ENCODE measurements at places on chromosomes 16 and 17. TPM values are rescaled to one million over a fixed set of nuclear protein-coding genes. Genes with fewer than 3 reads are reported as not detected.

The SYCE1L gene
- 5.9 TPM for total RNA-seq

The CHST5 gene
- not detected for total RNA-seq

The SMTNL2 gene
- not detected for total RNA-seq

The RBFOX1 gene
- not detected for total RNA-seq

The RNU2-1 gene
- 4,963 TPM for total RNA-seq

The PRSS33 gene
- not detected for total RNA-seq

- no peak for DNase-seq
- peak overlapping the region; percentile 82 for H3K27ac ChIP-seq
- H3K4me3 ChIP-seq: no peak overlapping the region
- no peaks in the 10 kb centered on the region for H3K27me3 ChIP-seq
Observed at GRCh38 chr17:65181237-65182061, 44.3 kb downstream of the RGS9 start.

- H3K27ac ChIP-seq: no peak overlapping the region
- H3K4me3 ChIP-seq: no peak overlapping the region
- H3K36me3 ChIP-seq: no peaks in the 10 kb centered on the region
- H3K4me1 ChIP-seq: no peaks in the 10 kb centered on the region
- H3K27me3 ChIP-seq: no peaks in the 10 kb centered on the region
Observed at GRCh38 chr16:65105171-65105570, 16.7 kb downstream of the CDH11 start.

GRCh38 chr16:638836-639235 lies 2.7 kb upstream of the METTL26 start:
- no peak overlapping the region for H3K27ac ChIP-seq
- peaks cover 21% of the 10 kb centered on the region for H3K4me1 ChIP-seq
- peaks cover 6% of the 10 kb centered on the region for H3K36me3 ChIP-seq
- H3K4me3 ChIP-seq: no peak overlapping the region
- DNase-seq: no peak

DNA sequence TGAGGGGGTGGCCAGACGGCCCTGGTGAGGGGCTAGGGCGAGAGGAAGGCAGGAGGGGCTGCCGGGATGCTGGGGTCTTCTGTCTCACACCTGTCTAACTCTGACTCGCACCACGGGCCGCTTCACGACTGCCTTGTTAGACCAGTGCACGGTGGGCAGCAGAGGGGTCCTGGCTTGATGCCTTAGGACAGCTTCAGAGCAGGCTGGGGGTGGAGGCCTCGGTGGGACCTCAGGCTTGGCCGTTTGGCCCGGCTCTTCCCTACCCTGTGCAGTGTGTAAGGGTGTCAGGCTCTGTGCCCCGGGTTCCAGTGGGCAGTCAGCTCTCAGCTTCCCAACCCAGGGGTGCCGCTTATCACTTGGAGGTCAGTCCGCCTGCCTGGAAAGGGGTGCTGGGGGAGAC lies 100.7 kb downstream of the OR1D5 start:
- no peaks in the 10 kb centered on the region for H3K36me3 ChIP-seq
- no peak for DNase-seq
- H3K4me3 ChIP-seq: no peak overlapping the region
- no peaks in the 10 kb centered on the region for H3K27me3 ChIP-seq
- H3K4me1 ChIP-seq: no peaks in the 10 kb centered on the region
- no peak overlapping the region for H3K27ac ChIP-seq

DNA sequence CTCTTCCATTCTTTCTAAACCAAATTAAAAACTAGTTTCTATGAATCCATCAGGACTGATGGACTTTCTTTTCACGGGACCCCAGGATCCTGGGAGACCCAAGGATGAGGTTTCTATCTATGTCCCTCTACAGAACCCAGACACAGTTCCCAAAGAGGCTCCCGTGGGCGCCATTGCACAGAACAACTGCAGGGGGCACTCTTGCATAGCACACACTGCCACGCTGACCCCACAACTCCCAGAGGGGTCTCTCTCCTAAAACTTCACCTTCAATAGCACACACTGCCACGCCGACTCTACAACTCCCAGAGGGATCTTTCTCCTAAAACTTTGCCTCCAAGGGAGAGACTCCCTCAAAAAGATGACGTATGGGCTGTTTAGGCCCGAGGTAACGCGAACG lies 9.0 kb downstream of the ABR start:
- no peaks in the 10 kb centered on the region for H3K27me3 ChIP-seq
- no peaks in the 10 kb centered on the region for H3K36me3 ChIP-seq
- H3K27ac ChIP-seq: no peak overlapping the region
- peaks cover 16% of the 10 kb centered on the region for H3K4me1 ChIP-seq

DNA sequence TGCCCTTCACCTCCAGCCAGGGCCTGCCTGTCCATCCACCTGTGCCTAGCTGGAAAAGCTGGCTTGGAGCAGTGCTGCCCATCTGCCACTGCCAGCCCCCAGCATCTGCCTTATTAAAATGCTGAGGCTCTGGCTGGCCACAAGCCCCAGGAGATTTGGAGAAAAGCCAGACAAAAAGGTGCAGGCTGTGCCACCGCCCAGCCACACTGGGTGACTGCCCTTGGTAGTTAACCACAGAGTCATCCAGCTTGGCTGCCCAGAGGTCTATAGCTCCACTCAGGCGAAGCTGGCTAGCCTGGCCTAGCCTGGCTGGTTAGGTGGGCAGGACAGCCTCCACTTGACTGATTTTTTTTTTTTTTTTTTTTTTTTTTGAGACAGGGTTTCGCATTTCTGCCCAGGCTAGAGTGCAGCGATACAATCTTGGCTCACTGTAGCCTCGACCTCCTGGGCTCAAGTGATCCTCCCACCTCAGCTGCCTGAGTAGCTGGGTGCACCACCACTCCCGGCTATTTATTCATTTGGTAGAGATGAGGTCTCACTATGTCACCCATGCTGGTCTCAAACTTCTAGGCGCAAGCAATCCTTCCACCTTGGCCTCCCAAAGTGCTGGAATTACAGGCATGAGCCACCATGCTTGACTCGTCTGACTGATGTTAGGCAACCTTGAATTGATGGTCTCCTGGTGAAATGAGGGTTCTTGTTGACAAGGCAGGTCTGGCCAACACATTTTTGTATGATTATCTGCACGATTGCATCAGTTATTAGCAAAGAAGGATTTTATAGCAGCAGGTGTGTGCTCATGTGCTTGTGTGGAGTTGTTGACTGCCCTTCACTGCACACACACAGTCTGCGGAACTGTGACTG lies 103.8 kb downstream of the RAB11FIP4 start:
- peaks cover 94% of the 10 kb centered on the region for H3K4me1 ChIP-seq
- no peaks in the 10 kb centered on the region for H3K27me3 ChIP-seq
- H3K27ac ChIP-seq: peak overlapping the region; percentile 98
- DNase-seq: no peak
- H3K36me3 ChIP-seq: peaks cover 17% of the 10 kb centered on the region
- H3K4me3 ChIP-seq: peak overlapping the region; percentile 64

GRCh38 chr17:74713171-74713755 lies 540 bp upstream of the CD300LF start:
- no peaks in the 10 kb centered on the region for H3K4me1 ChIP-seq
- no peak for DNase-seq
- H3K36me3 ChIP-seq: no peaks in the 10 kb centered on the region
- peaks cover 25% of the 10 kb centered on the region for H3K27me3 ChIP-seq
- no peak overlapping the region for H3K27ac ChIP-seq

DNA sequence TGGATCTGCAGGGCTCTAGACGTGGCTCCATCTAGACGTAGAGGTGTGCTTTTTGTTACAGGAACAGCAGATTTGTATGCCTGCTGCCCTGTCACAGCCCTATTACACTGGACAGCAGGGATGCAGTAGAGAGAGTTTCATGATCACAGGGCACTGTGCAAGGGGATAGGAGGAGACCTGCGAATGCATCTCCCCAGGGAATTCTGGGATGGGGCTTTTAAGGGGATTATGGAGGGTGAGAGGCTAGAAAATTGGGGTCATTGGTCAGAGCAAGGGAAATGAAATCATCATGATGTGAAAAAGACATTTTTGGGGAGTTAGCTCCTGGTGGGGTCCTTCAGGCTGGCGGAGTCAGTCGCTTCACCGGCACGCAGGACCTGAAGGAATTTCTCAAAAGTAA lies 3.9 kb upstream of the NUPR1 start:
- H3K4me1 ChIP-seq: peaks cover 10% of the 10 kb centered on the region
- H3K4me3 ChIP-seq: no peak overlapping the region
- H3K27ac ChIP-seq: peak overlapping the region; percentile 11

GRCh38 chr16:11033629-11034420 lies 89.5 kb downstream of the CLEC16A start:
- H3K4me1 ChIP-seq: peaks cover 51% of the 10 kb centered on the region
- H3K27ac ChIP-seq: peak overlapping the region; percentile 36
- H3K27me3 ChIP-seq: no peaks in the 10 kb centered on the region
- peaks cover 81% of the 10 kb centered on the region for H3K36me3 ChIP-seq
- H3K4me3 ChIP-seq: no peak overlapping the region
- no peak for DNase-seq

- H3K36me3 ChIP-seq: no peaks in the 10 kb centered on the region
- no peaks in the 10 kb centered on the region for H3K27me3 ChIP-seq
- no peak overlapping the region for H3K4me3 ChIP-seq
- no peak for DNase-seq
- H3K4me1 ChIP-seq: no peaks in the 10 kb centered on the region
Observed at GRCh38 chr17:70184770-70185169, 15.4 kb downstream of the KCNJ2 start.

DNA sequence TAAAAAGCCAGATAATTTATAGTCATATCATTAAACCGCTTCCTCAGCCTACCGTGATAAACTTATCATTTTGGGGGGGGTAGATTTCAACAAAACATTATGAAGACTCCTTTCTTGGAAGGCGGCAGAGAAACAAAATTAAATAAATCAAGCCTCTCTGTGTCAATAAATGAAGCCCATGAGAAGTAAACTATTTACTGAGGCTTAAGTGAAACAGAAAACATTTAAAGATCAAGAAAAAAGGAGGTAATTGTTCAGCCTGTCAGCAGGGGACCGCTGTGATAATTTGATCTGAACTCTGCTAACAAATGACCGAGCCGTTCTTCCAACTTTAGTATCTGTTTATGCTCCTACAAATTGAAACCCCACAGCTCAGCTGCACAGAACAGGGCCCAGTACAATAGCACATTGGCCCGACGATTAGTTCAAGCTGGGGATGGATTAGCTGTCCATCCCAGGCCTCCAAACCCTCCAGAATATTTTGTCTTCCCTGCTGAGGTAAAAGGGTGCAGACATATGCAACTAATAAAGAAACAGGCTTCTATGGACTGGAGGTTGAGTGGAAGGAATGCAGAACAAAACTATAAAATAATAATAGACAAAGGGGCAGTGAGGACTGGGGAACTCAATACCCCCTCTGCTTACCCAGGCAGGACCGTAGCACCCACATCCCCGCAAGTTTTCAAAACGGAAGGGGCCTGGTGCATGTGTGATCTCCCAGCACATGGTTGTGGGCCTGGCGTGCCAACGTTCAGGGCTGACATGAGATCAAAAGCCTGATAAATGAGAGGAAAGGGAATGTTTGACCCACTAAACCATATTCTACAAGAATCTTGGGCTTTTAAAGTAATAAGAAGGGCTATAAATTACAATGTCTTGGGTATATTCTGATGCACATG lies 298.1 kb upstream of the IRX5 start:
- no peaks in the 10 kb centered on the region for H3K36me3 ChIP-seq
- no peaks in the 10 kb centered on the region for H3K27me3 ChIP-seq
- H3K4me1 ChIP-seq: no peaks in the 10 kb centered on the region
- no peak overlapping the region for H3K27ac ChIP-seq

- DNase-seq: peak; percentile 36
- no peaks in the 10 kb centered on the region for H3K27me3 ChIP-seq
- H3K4me1 ChIP-seq: peaks cover 5% of the 10 kb centered on the region
- H3K27ac ChIP-seq: no peak overlapping the region
- peaks cover 67% of the 10 kb centered on the region for H3K36me3 ChIP-seq
Observed at GRCh38 chr17:3944485-3945388, 19.5 kb downstream of the ATP2A3 start.

DNA sequence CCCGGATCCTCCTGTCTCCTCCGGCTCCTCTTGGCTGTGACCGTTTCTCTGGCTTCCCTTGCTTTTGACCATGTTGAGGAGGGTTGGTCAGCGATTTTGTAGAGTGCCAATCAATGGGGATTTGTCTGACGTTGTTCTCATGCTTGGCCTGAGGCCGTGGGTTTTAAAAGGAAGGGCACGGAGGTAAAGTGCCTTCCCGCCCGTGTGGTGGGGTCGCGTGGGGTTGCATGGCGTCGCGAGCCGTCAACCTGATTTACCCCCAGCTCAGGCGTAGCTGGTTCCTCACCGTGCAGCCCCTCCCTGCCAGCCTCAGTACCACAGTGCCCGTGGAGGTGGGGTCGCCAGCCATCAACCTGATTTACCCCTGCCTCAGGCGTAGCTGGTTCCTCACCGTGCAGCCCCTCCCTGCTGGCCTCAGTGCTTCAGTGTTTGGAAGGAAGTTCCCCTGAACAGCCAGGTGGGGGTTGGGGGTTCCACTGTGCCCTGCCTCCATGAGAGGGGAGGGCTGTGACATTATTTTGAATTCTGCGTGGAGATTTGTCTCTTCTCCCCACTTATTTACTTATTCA lies 5.0 kb downstream of the TPSAB1 start:
- no peak overlapping the region for H3K27ac ChIP-seq
- H3K36me3 ChIP-seq: no peaks in the 10 kb centered on the region
- H3K4me1 ChIP-seq: peaks cover 7% of the 10 kb centered on the region
- no peak overlapping the region for H3K4me3 ChIP-seq
- peaks cover 2% of the 10 kb centered on the region for H3K27me3 ChIP-seq

- H3K27ac ChIP-seq: no peak overlapping the region
- no peak for DNase-seq
- H3K4me1 ChIP-seq: no peaks in the 10 kb centered on the region
- H3K36me3 ChIP-seq: no peaks in the 10 kb centered on the region
- H3K4me3 ChIP-seq: no peak overlapping the region
- H3K27me3 ChIP-seq: no peaks in the 10 kb centered on the region
Observed at GRCh38 chr17:69947027-69947759, 127.8 kb upstream of the KCNJ16 start.

DNA sequence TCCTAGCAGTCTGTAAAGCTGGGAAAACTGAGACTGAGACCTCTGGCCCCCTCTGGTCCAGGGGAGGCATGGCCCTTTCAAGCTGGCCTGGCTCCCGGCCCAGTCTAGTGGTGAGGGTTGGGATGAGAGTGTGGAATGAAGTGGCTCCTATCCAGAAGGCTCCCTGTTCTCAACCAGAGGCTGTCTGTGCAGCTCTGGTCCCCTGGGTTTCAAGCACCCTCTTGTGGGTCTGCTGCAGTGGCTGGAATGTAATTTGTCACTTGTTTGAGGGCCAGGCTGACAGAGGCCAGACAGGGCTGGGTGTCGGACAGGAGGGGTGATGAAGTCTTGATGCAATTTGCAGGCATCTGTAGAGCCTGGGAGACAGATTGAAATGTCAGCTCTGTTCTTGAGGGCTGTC lies 22.1 kb upstream of the PHF12 start:
- DNase-seq: no peak
- H3K27ac ChIP-seq: no peak overlapping the region

Data from activated CD8-positive, alpha-beta T cell treated with anti-CD3 and anti-CD28 coated beads, Interleukin-2, amount 10 ng/mL, durations not matched to agents 7 days and 5 days (primary cell).